HepG2 (cell line): ENCODE measurements at places on chromosomes 2 and 18. TPM values are rescaled to one million over a fixed set of nuclear protein-coding genes. Genes with fewer than 3 reads are reported as not detected.

GRCh38 chr18:32438173-32438572 is 32.5 kb downstream of the GAREM1 start:
- no peak for DNase-seq

Gene KCNG2
- total RNA-seq: not detected in 2 replicates

GRCh38 chr2:16960579-16960978 is 294.9 kb upstream of the CYRIA start:
- DNase-seq: no peak

Gene ZNF521
- 0.02 TPM in 1 of 2 replicates, not detected in the other for total RNA-seq

Gene EDAR
- total RNA-seq: not detected in 2 replicates
